ENCODE measurements at places on chromosomes 7 and 10.
A peak's percentile ranks its signal among the peaks of the same experiment; 100 is the strongest.

DNA sequence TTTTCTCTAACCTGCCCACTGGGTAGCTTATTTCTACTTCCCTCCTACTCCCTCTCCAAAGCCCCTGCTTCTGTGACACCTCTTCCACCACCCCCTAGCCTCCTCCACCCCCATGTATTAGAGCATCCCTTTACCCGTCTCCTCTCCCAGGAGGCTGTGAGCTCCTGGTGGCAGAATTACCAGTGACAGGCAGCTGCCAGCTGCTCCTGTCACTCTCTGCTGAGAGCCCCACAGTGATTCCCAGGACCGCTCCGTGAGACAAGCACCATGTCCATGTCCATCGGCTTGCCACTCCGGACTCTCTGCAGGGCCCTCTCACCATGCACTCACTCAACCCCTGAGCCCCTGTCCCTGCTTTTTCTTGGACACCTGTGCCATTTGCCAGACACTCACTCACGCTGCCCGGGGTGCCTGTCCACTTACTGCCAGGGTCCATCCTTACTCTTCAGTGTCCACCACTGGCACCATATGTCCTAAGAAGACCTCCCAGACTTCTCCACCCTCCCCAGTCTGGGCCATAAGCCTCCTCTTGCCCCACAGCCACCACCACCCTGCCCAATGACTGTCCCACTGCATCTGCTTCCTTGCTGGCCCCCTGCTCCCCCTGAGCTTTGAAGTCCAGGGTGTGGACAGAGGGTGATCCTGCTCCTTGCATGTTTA is 9.8 kb downstream of the WDFY4 start:
- no peak for DNase-seq

DNA sequence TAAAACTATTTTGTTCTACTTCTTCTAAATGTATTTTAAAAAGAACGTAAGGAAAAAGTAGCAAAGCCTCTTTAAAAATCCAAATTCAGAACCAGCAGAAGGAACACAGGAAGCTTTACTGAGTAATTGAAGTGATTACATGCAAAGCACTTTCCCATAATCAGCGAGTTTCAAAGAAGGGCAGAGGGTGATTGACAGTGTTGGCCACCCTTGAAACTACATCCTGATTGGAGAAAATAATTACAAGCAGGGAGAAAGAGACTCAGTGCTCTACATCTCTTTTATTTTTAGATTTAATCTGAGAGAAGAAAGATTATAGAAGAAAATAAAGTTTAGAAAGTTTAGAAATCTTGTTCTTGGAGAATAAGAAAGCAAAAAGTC is 20.3 kb upstream of the HGF start:
- no peak for DNase-seq

DNA sequence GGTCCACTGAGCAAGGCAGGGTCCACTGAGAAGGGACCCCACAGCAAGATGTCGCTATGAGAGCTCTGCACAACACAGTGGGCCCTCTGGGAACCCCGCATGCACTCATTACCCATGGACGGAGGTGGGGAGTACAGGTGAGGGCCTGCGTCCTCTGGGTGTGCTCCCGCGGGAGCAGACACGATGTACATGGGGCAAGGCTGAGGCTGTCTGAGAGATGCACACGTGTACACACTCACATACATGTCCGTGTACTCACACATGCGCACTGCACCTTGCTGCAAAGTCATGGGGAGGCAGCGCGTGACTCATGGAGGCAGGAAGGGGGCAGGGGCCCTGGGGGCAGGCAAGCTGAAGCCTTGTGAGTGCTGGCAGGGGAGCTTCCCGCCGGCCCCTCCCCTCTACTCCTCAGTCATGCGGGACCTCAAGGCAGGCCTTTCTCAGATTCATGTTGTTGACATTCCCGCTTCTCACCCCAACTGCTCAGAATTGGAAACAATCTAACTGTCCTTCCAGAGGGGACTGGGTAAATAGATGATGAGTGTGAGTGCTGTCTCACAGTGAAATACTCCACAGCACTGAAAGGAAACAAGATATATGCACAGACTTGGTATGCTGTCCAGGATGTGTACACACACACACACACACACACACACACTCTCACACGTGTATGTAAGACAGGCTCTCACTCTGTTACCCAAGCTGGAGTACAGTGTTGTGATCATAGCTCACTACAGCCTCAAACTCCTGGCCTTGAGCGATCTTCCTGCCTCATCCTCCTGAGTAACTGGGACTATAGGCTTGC is 40.0 kb downstream of the GOLGA7B start:
- DNase-seq: no peak

DNA sequence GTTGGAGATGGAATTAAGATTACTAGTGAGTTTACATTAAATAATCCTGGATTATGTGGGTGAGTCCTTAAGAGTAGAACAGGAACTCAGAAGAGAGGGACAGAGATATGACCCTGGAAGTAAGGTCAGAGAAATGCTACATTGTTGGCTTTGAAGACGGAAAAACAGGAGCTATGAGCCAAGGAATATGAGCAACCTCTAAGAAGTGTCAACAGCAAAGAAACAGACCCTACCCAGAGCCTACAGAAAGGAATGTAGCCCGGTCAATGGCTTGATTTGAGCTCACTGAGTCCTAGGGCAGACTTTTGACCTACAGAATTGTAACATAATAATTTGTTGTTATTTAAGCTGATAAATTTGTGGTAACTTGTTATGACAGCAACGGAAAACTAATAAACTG is 304.9 kb downstream of the IPMK start:
- no peak for DNase-seq

DNA sequence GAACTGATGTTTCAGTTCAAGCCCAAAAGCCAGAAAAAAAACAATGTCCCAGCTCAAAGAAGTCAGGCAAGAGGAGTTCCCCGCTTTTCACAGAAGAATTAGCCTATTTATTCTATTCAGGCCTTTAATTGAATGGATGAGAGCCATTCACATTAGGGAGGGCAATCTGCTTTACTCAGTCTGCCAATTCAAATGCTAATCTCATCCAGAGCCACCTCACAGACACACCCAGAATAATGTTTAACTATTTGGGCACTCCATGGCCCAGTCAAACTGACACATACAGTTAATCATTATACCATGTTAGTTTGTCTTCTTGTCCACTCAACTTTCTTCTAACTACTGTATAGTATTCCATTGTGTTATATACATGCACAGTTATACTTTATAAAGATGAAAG is 2.6 kb upstream of the NPSR1 start:
- DNase-seq: no peak

- DNase-seq: no peak
Observed at GRCh38 chr10:99671386-99671785, 12.1 kb downstream of the ENTPD7 start.

DNA sequence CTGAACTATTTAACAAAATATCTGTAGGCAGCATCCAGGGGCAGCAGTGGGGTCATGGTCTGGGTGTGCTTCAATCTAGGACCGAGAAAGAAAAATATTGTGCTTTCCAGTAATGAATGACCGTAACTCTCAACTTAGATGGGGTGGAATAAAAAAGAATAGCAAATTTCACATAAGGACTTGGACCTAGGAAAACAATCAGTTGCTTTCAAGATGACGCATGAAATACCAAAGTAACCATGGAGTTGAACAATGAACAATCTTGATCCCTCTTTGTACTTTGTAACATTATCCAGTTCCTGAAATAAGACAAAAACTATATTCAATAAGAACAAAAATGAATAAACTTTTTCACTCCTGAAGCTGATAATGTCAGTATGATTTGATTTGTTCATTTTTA is 167.1 kb downstream of the C7orf25 start:
- no peak for DNase-seq

DNA sequence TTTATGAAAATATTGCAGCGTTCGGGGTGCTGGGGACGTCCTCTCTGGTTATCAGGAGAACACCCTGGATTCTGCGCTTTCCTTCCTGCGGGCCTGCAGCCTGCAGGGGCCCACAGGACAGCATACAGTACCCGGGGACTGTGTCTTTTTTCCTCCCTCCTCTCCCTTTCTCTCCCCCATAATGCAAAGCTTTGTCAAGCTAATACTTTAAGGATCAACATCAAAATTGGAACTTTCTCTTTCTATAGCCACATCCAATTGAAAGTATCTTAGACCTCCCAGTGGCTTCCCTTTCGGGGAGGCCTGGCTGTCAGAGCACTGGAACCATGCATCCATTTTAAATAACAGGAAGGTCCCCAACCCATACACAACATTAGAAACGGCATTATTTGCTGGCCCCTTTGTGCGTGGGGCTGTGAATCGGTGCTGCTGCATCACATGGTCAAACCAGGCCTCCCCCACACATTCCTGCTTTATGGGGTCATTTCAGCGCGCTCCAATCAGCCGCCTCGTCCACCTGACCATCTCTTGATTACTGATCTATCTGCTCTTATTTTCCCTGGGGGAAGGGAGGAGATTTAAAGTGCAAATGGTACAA is 505.1 kb downstream of the DNAJB6 start:
- no peak for DNase-seq

GRCh38 chr7:44607141-44608068 is 978 bp downstream of the OGDH start:
- DNase-seq: no peak

DNA sequence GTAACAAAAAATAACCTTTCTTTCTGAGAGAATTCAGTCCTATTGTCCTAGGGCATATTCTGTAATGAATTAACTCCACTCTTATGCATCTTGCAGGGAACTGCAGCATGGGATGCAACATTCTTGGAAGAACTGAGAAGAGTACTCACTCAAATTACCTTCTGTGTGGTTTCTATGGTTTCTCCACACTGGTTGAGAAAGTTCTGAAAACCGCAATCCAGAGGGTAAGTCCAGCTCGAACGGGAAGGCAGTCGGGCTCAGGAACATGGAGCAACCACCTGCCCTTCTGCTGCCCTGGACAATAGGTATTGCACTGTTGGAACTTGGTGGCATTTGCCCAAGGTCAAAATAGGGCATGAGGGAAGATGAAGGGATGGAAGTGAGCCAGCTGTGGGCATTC is 59.6 kb upstream of the CDK13 start:
- no peak for DNase-seq

DNA sequence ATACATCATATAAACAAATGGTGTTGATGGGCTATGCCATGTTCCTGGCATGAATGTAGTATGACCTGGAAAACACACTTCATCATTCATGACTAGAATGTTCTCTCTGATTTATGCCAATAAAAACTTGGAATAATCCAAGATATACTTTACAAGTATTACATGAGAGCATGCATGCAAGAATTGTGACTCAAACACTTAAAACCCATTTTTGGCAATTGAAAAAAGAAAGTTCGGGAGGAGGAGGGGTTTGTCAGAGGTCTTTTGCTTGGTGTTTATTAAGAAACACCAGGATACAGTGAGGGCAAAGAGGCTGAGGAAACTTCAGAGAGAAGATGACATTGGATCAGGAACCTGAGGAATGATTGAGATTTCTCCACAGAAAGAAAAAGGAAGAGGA is 10.2 kb upstream of the CUL1 start:
- no peak for DNase-seq

GRCh38 chr10:91975438-91975837 is 51.9 kb downstream of the BTAF1 start:
- DNase-seq: no peak

GRCh38 chr7:38182450-38182849 is 4.4 kb downstream of the STARD3NL start:
- DNase-seq: no peak

- no peak for DNase-seq
Observed at GRCh38 chr7:21428659-21428941, 717 bp downstream of the SP4 start.

- DNase-seq: peak; percentile 11
Observed at GRCh38 chr10:19629567-19629966, 186.7 kb upstream of the PLXDC2 start.

GRCh38 chr7:43537765-43538403 is 45.0 kb upstream of the STK17A start:
- no peak for DNase-seq
